ENCODE measurements at places on chromosomes 6 and 20. TPM values are rescaled to one million over a fixed set of nuclear protein-coding genes. Genes with fewer than 3 reads are reported as not detected.

- H3K4me1 ChIP-seq: peaks cover 20% of the 10 kb centered on the region
- DNase-seq: no peak
- H3K27me3 ChIP-seq: no peaks in the 10 kb centered on the region
Observed at GRCh38 chr6:143553337-143553736, 41.8 kb upstream of the FUCA2 start.

DNA sequence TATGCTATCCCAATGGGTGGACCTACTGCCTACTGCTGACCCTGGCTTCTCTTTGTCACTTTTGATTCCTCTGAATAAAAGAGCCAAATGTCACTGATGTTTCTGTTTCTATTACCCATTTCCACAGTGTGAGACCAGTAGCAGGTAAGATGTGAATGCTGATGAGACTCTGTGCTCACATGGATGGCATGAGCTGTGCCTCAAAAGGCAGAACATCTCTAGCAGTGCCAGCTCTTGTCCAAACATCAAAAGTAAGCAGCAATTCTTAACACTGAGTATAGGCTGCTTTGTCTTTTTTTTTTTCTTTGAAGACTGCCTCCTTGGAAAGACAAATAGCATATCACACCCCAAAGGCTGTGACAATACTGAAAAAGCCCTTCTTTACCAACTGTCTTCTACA lies 459.2 kb upstream of the RUNX2 start:
- no peak overlapping the region for H3K4me3 ChIP-seq
- no peaks in the 10 kb centered on the region for H3K36me3 ChIP-seq
- no peak overlapping the region for H3K27ac ChIP-seq
- no peaks in the 10 kb centered on the region for H3K27me3 ChIP-seq
- no peak for DNase-seq

GRCh38 chr20:51635680-51636079 lies 93.2 kb upstream of the NFATC2 start:
- no peaks in the 10 kb centered on the region for H3K27me3 ChIP-seq
- H3K27ac ChIP-seq: no peak overlapping the region
- no peak for DNase-seq

- no peak for DNase-seq
- H3K36me3 ChIP-seq: no peaks in the 10 kb centered on the region
- no peaks in the 10 kb centered on the region for H3K4me1 ChIP-seq
- no peak overlapping the region for H3K27ac ChIP-seq
- no peak overlapping the region for H3K4me3 ChIP-seq
Observed at GRCh38 chr6:117288083-117288715, 22.8 kb downstream of the VGLL2 start.

DNA sequence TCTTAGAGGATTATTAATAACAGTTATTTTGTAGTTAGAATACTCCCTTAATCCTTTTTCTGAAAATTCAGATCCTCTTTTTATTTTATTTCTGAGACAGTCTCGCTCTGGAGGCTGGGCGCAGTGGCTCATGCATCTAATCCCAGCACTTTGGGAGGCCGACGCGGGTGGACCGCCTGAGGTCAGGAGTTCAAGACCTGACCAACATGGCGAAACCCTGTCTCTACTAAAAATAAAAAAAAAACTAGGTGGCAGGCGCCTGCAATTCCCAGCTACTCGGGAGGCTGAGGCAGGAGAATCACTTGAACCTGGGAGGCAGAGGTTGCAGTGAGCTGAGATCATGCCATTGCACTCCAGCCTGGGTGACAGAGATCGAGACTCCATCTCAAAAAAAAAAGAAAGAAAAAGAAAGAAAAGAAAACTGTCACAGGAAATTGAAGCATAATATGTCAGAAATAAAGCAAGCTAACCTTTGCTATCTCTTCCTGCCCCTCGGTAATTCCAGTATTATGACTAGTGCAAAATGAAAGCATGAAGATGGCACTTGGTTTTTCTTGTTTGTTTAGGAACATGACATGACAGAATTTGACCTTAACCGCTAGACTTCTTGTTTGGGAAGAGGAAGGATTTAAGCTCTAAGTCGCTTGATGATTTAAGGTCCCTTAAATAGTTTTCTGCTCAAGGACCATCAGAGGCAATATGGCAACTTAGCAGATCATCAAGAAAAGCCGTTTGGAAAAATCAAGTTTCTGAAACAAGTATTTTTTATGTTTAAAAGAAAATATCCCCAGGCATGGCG lies 1.8 kb upstream of the RBM39 start:
- H3K27ac ChIP-seq: peak overlapping the region; percentile 100
- H3K36me3 ChIP-seq: peaks cover 25% of the 10 kb centered on the region
- H3K27me3 ChIP-seq: no peaks in the 10 kb centered on the region
- H3K4me1 ChIP-seq: peaks cover 18% of the 10 kb centered on the region
- no peak for DNase-seq
- no peak overlapping the region for H3K4me3 ChIP-seq

DNA sequence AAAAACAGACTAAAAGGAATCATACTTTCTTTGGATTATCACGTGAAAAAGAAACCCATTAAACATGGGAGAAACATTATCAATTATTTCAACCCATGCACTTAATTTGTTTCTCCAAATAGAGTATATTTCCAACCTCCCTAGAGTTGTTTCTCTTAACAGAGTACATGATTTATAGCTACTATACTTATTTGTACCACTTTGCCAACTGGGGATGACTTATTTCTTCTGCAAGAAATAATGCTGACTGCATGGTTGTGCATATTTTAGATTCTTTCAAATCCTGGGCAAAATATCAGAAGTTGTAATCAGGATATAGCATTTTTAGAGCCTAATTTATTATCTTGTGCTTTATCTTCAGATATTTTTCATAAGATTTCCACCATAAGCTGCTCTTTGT lies 629.1 kb upstream of the EYS start:
- no peaks in the 10 kb centered on the region for H3K27me3 ChIP-seq
- no peak overlapping the region for H3K27ac ChIP-seq
- no peak for DNase-seq
- H3K4me1 ChIP-seq: no peaks in the 10 kb centered on the region

DNA sequence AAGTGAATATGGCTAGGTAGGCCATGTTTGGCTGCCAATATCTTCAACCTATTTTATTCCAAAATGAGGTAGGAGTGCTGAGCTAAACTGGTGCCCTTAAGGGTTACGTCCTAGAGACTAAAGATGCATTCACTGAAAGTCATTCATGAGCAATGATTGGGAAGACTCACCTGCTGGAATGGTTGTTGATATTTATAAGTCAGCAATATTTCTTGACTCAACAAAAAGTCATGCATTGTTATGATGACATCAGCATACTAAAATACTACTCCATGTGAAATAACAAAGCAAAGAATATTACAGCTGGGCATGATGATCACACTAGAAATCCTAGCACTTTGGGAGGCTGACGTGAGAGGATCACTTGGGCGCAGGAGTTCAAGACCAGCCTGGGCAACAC lies 17.6 kb upstream of the NUP153 start:
- no peak overlapping the region for H3K4me3 ChIP-seq
- no peaks in the 10 kb centered on the region for H3K27me3 ChIP-seq
- no peak for DNase-seq
- no peak overlapping the region for H3K27ac ChIP-seq
- H3K4me1 ChIP-seq: no peaks in the 10 kb centered on the region
- no peaks in the 10 kb centered on the region for H3K36me3 ChIP-seq

- no peak for DNase-seq
- H3K36me3 ChIP-seq: no peaks in the 10 kb centered on the region
- H3K27ac ChIP-seq: no peak overlapping the region
Observed at GRCh38 chr6:148720897-148721296, 25.9 kb upstream of the UST start.

DNA sequence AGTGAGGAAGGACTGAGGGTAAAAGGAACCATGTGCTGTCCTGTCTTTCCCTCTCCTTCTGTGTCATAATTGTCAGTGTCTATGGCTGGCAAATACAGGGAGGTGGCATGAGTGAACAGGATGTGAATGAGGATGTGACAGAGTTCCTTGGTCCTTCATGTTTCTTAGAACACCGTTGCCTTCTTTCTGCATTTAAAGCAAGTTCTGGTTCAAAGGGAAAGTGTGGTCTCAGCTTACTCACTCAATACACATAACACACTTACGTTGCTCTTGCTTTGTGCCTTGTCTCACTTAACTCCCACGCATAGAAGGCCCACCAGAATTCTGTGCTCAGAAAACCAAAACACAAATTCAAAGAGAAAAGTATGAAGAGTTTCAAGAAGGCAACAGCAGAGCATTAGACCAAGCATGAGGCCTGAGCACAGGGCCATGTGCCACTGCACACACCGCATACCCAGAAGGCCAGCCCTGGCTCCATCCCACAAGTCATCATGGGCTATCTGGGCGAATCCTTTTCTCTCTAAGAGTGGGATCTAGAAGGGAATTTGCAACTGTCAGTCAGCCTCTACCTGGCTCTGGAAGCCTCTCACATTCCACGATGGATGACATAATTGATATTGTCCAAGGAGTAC lies 38.9 kb upstream of the SAYSD1 start:
- no peak overlapping the region for H3K4me3 ChIP-seq
- no peak overlapping the region for H3K27ac ChIP-seq
- no peaks in the 10 kb centered on the region for H3K36me3 ChIP-seq
- H3K27me3 ChIP-seq: peaks cover 21% of the 10 kb centered on the region
- H3K4me1 ChIP-seq: no peaks in the 10 kb centered on the region

GRCh38 chr6:170290296-170291128 lies at the start of gene DLL1:
Gene DLL1 (minus strand): TSS chr6:170291078. CDS start chr6:170290139, 939 bp downstream.
- no peak for DNase-seq
- H3K27ac ChIP-seq: no peak within 1 kb of the TSS
- H3K4me3 ChIP-seq: peak within 1 kb of the TSS; percentile 70
- H3K36me3 ChIP-seq: no peaks in the 10 kb centered on the region
- peaks cover 37% of the 10 kb centered on the region for H3K27me3 ChIP-seq

- no peak for DNase-seq
- peaks cover 45% of the 10 kb centered on the region for H3K4me1 ChIP-seq
- peak within 1 kb of the TSS; percentile 63 for H3K4me3 ChIP-seq
- no peaks in the 10 kb centered on the region for H3K27me3 ChIP-seq
- H3K36me3 ChIP-seq: no peaks in the 10 kb centered on the region
- peak within 1 kb of the TSS; percentile 77 for H3K27ac ChIP-seq
Observed at GRCh38 chr20:63739130-63740069, at the start of gene SLC2A4RG. Gene SLC2A4RG (plus strand): TSS chr20:63739776. CDS start chr20:63739913, 137 bp downstream.

DNA sequence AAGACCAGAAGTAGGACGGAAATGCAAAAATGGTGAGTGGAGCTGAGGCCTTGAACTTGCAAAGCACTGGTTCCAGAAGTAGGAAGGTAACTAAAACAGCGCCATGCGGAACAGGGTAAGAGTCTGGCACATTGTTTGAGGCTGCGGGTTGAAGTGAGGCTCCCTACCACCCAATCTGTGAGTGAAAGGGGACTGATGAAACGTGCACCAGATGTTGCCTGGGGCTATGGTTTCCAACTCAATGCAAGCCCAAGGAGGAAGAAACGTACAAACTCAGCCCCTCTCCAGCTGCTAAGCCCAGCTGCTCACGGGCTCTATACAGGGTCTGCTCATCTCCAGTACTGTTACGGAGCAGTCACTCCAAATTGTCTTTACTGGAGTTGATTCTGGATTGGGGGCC lies 68.7 kb upstream of the KCNK16 start:
- peaks cover 3% of the 10 kb centered on the region for H3K27me3 ChIP-seq
- H3K36me3 ChIP-seq: no peaks in the 10 kb centered on the region
- DNase-seq: no peak
- H3K4me3 ChIP-seq: no peak overlapping the region
- no peak overlapping the region for H3K27ac ChIP-seq

Gene PRRT1
- 1.3 TPM for total RNA-seq

Gene ZC3H12D
- 0.26 TPM for total RNA-seq

Gene GRIK2
- 6.6 TPM for total RNA-seq

Gene NHLRC1
- 2.1 TPM for total RNA-seq
